ENCODE measurements at places on chromosomes 4 and X.

GRCh38 chr4:103156106-103156505, 42.0 kb downstream of the CENPE start:
- no peak for DNase-seq

DNA sequence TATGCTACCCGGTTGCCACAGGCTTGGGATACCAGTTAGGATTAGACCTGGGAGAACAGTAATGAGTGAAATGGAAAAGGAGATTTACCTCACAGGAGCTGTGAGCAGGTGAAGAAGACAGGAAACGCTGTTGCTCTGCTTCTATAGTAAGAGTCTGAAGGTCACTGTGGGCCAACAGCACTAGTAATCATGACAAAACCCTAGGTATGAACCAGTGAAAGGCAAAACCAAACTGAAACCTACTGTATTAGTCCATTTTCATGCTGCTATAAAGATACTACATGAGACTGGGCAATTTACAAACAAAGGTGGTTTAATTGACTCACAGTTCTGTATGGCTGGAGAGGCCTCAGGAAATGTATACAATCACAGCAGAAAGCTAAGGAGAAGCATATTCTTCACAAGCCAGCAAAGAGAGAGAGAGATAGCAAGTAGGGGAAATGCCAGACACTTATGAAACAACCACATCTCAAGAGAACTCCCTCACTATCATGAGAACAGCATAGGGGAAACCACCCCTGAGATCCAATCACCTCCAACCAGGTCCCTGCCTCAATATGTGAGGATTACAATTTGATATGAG, 736.7 kb upstream of the INTU start:
- DNase-seq, result no peak

- DNase-seq, result no peak
Observed at GRCh38 chrX:153517423-153517822, at the start of gene ATP2B3. ATP2B3 (plus strand) TSS chrX:153517642; CDS start chrX:153536248, 18,606 bp downstream.

GRCh38 chr4:144787365-144788258, 141.7 kb downstream of the HHIP start:
- no peak for DNase-seq

DNA sequence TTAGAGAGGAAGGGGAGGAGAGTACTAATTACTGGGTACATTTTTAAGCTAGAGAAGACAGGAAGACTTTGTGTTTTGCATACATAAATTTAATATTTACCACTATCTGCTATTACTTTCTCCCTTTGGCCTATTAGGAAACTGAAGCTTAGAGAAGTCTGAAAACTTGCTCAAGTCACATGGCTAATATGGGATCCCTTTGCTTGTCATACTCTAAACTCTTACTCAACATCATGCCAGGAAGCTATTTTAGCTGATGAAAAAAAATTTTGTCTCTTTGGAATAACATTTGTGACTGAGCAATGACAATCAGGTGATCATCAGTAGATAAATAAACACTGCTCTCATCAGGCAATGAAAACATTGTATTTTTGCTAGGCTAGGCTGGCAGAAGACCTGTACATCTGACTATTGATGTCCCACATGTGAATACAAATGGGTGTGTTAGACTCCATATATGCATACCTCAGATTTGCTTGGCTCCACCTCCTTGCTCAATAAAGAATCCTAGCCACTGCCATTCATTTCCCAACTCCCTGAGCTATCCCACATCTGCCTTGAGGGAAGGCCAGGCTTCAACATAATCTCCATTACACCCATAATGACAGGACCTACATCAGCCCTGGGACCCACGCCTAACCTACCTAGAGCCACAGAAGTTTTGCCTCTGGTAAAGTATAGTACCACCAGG, 17.0 kb upstream of the DCLK2 start:
- no peak for DNase-seq

- no peak for DNase-seq
Observed at GRCh38 chrX:54306379-54306778, 51.5 kb downstream of the WNK3 start.
